ENCODE measurements at places on chromosomes 5 and 9.

DNA sequence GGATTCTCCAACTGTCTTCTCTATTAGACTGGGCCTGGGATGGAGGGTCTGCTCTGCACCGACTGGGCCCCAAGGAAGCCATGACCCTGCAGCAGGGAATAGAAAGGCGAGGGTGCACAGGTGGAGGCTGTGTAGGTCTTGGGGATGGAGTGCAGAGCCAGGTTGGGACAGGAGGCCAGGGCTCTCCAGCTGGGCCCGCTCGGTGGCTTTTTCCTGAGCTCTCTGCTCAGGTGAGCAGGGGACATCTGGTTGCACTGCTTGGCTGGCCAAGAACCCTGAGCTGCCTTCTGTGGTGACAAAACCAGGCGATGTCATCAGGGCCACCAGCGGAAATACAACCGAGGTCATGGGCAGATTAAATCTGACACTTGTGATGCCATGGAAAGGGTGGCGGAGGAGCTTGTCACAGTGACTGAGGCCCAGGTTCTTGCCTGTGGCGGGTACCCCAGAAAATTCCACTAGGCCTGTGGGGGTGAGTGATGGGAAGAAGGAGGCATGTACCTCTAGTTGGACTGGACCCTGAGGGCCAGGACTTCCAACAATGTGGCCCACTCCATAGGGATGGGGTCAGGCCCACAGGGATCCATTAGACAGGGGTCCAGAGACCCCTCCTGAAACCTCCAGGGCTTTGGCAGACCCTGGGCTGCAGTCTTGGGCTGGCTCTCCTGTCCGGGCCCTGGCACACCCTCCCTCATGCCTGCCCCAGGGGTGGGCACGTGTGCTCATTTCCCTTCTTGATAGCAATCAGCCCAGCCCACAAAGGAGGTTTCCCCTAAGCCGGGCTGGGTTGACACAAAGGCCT lies 4.4 kb upstream of the IL3 start:
- peak; percentile 30 for DNase-seq

GRCh38 chr5:6736524-6737042 lies 23.4 kb downstream of the TENT4A start:
- DNase-seq: no peak

DNA sequence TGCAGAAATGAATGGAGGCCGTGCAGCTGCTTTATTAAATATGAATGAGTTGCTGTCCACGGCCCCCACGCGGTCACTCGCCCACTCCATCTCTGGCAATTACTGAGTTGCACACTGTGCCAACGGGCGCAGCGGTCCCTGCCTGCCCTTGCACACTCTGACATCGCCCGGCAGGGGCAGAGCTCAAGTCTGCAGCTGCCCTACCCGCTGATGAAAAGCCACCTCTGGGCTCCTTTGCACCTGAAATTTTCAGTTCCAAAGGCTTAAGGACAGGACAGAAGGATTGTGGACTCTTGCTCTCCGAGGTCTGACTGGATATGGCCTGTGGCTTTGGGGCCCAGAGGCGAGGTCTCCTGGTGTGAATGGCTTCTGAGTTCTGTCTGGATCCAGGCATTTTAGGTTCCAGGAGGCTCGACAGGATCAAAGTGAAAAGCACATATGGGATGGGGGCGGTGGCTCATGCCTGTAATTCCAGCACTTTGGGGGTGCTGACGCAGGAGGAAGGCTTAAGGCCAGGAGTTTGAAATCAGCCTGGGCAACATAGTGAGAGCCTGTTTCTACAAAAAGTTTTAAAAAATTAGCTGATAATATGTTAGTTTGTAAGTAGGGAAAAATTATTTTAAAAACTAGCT lies 201.8 kb downstream of the PAX5 start:
- no peak for DNase-seq

- DNase-seq: no peak
These were observed 355.9 kb downstream of the PRELID2 start for GRCh38 chr5:145479271-145479670.

DNA sequence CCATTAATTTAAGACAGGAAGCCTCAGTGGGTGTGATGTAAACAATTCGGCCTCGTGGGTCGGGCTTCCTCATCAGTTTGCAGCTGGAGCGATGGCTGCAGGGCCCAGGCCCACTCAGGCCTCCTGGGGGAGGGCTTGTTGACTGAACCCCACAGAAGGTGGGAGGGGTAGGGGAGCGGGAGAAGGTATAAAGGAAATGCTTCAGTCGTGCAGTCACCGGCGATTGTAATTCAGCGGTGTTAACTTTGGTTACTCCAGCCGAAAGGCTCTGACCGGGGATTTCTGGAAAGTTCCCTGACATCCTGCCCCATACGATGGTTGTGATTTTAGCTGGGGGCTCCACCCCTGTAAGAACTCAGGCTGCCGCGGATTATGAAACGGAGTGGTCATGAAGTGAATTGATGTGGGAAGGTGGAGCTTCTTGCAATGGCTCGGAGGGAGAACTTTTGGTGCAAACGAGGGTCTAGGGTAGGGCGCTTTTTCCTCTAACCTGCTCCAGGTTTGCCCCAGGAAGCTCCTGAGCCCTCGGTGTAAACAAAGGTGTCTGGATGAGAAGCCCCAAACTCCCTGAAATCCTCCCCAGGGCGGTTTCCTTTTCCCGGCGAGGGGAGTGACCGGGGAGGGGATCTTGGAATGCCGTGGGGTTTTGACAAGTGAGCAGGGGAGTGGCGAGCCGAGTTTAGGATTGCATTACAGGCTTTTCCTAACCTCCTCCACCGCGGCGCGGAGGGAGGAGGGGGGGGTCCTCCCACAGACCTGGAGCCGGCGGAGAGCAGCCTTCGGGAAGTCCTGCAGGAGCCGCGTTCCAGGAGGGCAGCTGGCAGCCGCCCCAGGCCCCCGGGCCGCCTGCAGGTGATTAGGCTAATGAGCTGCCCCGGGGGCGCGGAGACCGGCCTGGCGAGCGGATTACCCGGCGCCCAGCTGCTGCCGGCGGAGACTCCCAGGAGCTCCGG lies 215.5 kb downstream of the PDZD2 start:
- no peak for DNase-seq

DNA sequence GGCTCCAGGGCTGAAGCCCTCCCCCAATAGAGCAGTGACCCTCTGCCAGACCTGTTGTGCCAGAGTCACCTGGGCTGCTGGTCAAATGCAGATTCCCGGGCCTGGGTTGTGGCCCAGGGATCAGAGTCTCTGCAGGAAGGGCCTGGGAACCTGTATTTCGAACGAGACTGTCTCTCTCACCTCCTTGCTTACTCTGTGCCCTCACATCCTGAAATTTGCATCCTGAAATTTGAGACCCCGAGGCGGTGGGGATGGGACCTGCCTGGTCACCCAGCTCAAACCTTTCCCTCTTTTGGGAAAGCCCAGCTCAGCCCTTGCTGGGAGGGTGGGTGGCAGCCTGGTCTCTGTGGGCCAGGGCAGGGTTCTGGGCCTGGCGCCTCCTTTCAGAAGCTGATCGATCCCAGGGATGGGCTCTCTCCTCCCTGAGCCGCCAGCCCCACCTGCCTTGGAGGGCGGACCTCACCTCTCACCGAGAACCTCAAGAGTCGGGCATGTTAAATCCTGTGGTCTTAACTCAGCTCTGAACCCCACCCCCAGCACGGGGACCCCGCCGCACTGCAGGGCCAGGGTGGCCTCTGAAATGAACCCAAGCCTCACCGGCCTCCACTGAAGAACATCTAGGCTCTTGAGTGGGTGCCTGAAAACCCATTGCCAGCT lies 44.0 kb upstream of the IER5L start:
- no peak for DNase-seq

GRCh38 chr9:89020754-89021153 lies 29.5 kb downstream of the S1PR3 start:
- no peak for DNase-seq

- DNase-seq: no peak
These were observed 48.3 kb downstream of the WHRN start for GRCh38 chr9:114456929-114457328.
